ENCODE measurements at places on chromosomes 13 and 19.
A peak's percentile ranks its signal among the peaks of the same experiment; 100 is the strongest.

GRCh38 chr19:5166262-5166661 lies 174.3 kb downstream of the PTPRS start:
- no peak for DNase-seq

- no peak for DNase-seq
These were observed 6.5 kb downstream of the SYCE2 start for GRCh38 chr19:12912571-12912970.

- no peak for DNase-seq
These were observed 20.9 kb downstream of the IER2 start for GRCh38 chr19:13171146-13171545.

DNA sequence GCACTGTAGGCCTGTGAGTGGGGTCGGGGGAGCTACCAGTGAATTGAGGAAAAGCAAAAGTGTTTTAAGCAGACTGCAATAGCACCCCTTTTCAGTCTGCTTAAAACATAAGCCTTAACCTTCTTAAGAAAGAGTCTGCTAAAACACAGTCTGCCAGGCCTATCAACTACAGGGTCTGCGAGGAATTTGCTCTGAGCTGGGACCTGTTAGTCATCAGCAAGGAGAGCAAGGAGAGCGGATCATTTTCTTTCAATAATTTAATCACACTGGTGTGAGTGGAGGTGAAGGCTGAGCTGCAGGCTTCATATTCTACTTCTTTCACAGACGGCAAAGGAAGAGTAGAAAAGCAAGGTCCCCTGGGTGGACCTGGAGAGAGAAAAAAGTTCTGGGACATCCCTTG lies 342.7 kb downstream of the ENOX1 start:
- no peak for DNase-seq

- DNase-seq: no peak
These were observed 21.2 kb upstream of the TMEM255B start for GRCh38 chr13:113737803-113738202.

- DNase-seq: peak; percentile 17
These were observed 25.1 kb downstream of the TMPRSS9 start for GRCh38 chr19:2385053-2385721.

GRCh38 chr13:37681281-37682032 lies 82.9 kb upstream of the POSTN start:
- DNase-seq: no peak
